DMS79 (cell line): ENCODE measurements at places on chromosomes 5 and 9.

DNA sequence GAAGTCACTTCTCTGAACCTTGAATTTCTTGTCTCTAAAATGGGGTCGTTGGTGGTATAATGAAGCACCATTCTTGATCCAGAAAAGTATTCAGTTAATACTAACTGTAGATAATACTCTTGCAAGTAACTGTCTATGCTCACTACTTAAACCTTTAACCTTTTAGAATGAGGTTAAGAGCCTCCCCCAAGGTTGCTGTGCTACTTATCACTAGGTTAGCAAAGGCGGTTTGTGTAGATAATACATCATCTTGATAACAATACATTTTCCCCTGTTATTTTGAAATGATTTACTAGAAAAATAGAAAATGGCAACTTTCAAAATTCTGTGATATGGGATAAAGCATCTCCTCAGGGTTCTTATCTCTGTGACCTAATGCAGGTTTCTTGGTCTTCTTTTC, 12.6 kb downstream of the MAP3K1 start:
- DNase-seq, result no peak

- no peak for DNase-seq
Measured at GRCh38 chr5:11197726-11198125, 436.7 kb upstream of the DAP start.

- DNase-seq, result peak; percentile 78
Measured at GRCh38 chr9:14935964-14936363, 25.7 kb upstream of the FREM1 start.

- DNase-seq, result no peak
Measured at GRCh38 chr9:133370685-133371084, 5.2 kb downstream of the SURF4 start.

DNA sequence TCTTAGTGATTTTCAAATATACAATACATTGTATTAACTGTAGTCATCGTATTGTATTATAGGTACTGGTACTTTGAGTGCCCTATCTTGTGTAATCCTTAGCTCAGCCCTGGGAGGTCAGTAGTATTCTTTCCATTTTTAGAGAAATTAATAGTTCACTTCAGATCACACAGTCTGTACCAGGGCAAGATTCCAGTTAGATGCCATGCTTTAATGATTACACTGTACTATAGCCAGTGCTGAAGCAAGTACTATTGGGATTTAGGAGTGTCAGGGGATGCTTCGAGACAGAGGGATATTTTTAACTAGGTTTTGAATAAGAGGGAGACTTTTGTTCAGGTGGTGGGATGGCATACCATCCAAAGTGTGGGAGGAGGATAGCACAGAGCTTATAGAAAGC, 41.0 kb upstream of the SLC27A6 start:
- no peak for DNase-seq

GRCh38 chr9:91040371-91041215, 239.0 kb downstream of the SYK start:
- no peak for DNase-seq

DNA sequence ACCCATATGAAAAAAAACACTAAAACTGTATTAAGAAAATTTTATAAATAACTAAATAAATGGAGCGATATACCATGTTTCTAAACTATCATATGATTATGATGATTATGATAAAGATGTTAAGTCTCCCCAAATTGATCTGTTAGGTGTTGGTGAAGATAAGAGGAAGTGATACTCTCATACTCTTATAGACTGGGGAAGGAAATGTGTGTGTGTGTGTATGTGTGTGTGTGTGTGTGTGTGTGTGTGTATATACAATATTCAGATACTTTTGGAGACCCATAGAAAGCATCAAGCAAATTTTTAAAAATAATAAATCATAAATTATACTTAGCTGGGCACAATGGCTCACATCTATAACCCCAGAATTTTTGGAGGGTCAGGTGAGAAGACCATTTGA, 62.9 kb downstream of the TMEM232 start:
- no peak for DNase-seq

- DNase-seq, result no peak
Measured at GRCh38 chr5:123037104-123037418, 536 bp upstream of the PPIC start.

GRCh38 chr5:154475591-154476353, 2.3 kb downstream of the HAND1 start:
- no peak for DNase-seq

- no peak for DNase-seq
Measured at GRCh38 chr5:177491983-177492746, 5.2 kb downstream of the PDLIM7 start.

DNA sequence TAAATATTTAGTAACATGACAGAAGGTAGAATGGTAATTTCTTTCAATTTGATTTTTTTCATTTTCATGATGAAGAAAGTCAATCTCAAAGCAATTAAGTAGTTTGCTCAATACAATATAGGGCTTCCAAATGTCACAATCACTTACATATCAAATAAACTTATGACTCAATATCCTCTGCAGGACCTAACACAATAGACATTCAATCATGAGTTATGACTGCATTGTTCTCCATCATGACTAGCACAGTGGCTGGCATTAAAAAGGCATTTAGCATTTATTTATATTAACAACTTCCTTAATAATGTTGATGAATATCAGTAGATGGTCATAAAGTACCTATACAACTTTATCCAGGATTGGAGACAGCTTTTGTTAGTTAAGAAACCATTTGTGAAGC, 1499.6 kb downstream of the EFNA5 start:
- DNase-seq, result no peak

- DNase-seq, result no peak
Measured at GRCh38 chr5:36611520-36612274, 5.3 kb downstream of the SLC1A3 start.

DNA sequence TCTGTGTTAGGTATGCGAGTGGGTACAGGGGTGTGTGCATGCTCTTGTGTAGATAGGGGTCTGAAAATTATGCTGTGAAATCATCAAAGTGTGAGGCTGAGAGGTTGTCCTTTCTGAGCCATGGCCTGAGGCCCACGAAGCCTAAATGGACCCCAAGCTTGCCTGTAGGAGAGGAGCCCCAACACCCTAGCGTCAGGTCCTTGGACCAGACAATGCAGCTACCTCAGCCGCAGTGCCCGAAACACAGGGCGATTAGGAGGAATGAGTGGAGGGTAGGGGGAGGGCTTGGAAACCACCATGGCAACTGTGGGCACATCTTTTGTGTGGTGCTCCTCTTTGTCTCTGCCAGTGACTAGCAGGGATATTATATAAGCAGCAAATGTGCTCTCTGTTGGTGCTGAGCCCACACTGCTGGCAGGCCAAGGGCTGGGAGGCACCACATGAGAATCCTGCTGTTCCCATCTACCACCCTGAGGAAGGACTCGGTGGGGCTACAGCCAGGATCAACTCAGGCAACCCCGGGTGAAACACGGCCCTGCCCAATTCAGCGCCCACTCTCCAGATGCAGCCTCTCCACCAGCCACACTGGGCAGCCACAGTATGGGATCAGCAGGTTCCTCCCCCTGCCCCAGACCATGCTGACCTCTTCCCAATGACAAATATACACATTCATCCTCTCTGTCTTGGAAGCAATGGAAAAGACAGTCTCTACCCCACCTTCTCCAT, 84.6 kb upstream of the FSTL4 start:
- no peak for DNase-seq

GRCh38 chr5:52255308-52255707, 532.4 kb upstream of the ITGA1 start:
- DNase-seq, result no peak

DNA sequence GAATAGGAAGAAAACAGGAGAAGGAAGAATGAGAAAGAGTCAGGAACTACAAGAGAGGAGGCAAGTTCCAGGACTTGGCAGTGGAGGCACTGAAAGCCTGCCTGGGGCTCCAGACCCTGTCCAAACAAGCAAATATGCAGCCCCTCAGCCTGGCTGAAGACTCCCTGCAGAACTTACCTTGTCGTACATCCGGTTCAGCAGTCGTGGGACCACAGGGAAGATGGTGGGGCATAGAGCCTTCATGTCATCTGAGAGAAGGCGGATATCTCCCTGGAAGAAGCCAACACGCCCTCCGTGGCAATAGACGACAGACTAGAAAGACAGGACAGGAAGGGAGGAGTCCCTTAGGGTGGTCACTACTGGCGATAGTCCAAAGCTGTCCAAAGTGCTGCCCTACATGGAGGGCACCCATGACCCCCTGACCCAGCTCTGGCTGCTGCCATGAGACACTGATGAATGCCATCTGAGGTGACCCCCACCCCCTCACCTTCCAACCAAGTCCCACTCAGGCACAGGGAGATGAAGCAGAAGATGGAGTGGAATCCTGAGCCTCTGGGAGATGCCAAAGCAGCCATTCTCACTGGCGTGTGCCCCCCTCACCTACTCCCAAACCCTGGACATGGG, 27.7 kb upstream of the MEIKIN start:
- no peak for DNase-seq

GRCh38 chr9:6584881-6585597, 60.5 kb downstream of the GLDC start:
- DNase-seq, result no peak

DNA sequence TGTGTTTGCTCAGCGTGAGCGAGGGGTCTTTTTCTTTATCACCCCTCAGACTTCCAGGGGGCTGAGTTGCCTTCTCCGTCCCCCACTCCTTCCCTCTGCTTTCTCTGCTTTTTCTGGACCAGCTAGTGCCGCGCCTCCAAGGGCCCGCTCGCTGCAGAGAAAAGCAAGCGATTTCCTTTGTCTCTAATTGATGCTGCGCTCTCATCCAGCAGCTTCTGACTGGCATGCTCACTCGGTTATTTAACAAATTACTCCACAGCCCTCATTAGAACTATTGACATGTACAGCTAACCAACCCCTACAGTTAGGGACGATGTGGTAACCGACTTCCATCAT, 288.0 kb downstream of the ELAVL2 start:
- DNase-seq, result no peak

DNA sequence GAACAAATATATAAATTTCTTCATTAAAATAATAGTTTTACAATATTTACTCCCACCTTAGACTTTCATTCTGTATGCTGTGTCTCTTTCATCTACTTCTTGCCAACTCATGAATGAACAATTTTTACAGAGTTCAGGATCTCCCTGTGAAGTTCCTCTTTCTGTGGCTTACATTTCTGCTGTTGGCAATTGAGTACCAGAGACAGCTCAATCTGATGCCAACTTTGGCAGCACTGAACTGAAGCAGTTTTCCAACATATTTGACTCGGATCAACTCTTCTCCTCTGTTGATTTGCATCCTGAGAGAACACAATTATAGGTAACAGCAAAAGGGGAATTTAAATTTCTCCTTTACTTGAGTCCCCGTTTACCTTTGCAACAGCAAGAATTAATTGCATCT, 1262.2 kb downstream of the EFNA5 start:
- no peak for DNase-seq

DNA sequence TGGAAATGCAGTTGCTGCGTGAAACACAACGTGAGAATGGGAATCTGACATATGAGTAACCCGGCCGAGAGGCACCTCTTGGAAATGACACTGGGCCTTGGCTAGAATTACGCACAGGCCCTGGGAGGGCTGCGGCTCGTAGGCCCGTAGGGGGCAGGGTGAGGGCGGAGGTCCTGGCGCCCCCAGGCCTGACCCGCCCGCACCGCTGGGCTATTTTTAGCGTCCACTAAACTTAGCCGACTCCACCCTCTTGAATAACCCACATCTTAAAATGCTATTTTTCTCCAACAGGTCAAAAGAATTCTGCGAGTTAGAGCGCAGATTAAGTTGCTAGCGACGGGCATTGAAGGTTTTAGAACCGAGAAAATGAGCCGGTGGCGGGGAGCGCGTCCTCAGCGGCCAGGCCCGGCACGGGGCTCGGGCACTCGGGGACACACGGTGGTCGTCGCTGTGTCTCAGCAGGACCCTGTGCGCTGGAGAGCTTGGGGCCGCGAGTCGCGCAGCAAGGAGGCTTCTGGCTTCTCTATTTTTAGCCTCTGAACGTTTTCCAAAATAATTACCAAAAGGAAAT, 168.5 kb downstream of the AUH start:
- DNase-seq, result peak; percentile 27

DNA sequence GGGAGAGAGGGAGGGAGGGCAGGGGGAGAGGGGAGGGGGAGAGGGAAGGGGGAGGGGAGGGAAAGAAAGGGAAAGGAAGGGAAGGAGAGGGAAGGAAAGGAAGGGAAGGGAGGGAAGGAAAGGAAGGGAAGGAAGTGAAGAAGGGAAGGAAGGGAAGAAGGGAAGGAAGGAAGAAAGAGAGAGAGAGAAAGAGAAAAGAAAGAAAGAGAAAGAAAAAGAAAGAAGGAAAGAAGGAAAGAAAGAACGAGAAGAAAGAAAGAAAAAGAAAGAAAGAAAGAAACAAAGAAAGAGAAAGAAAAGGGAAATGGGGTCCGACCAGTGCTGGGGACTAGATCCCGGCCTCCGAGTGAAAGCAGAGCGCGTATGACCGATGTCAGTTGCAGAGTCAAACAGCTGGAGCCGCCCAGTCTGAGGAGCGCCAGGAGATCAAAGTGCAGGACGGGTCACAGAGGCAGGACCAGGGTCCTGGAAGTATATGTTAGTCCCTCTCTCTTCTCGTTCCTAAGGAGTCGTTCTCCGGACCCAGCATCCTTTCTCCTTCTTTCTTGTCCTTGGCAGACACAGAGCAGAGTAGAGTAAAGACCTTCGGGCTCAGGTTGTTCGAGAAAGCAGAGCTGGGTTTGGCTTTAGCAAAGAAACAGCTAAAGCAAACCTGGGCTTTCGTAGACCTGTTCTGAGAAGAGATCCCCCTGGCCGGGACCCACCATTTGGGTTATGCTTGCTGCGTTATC, 305.4 kb upstream of the MSX2 start:
- DNase-seq, result no peak

GRCh38 chr5:142012792-142013388, at the start of gene GNPDA1:
TSS of gene GNPDA1 (minus strand) at chr5:142013027. CDS start at chr5:142012035, 992 bp downstream.
- no peak for DNase-seq

GRCh38 chr5:78903353-78903752, 81.8 kb downstream of the ARSB start:
- no peak for DNase-seq

DNA sequence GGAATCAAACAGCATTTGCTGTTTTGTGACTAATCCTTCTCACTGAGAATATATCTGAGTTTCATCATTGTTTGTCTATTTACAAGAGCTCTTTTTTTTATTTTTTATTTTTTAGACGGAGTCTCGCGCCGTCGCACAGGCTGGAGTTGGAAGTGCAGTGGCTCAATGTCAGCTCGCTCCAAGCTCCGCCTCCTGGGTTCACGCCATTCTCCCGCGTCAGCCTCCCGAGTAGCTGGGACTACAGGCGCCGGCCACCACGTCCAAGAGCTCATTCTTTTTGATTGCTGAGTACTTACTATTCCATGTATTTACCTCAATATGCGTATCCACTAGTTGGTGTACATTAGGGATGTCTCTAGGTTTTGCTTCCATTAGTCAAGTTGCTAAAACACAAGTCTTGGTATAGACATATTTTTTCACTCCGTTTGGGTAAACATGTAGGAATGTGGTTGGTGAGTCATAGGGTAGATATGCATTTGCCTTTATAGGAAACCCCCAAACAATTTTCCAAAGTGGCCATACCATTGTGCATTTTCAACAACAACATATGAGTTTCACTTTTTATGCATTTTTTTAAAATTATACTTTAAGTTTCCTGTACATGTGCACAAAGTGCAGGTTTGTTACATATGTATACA, 1005.0 kb upstream of the CDH10 start:
- no peak for DNase-seq

GRCh38 chr9:128892221-128892921, 10.4 kb downstream of the LRRC8A start:
- no peak for DNase-seq

- DNase-seq, result no peak
Measured at GRCh38 chr5:132487095-132487428, 3.5 kb downstream of the IRF1 start.

GRCh38 chr5:134634227-134634626, 1.6 kb upstream of the SAR1B start:
- no peak for DNase-seq
